Thoracic aorta (tissue), 2 donors: ENCODE measurements at places on chromosomes 6 and 20.
A peak's percentile ranks its signal among the peaks of the same experiment; 100 is the strongest.

GRCh38 chr6:53458105-53458866 lies 86.6 kb downstream of the GCLC start:
- no peaks in the 10 kb centered on the region for H3K27me3 ChIP-seq
- H3K4me1 ChIP-seq = peaks cover under 1% of the 10 kb centered on the region
- H3K36me3 ChIP-seq = no peaks in the 10 kb centered on the region
- H3K4me3 ChIP-seq = no peak overlapping the region
- no peak overlapping the region for H3K27ac ChIP-seq

DNA sequence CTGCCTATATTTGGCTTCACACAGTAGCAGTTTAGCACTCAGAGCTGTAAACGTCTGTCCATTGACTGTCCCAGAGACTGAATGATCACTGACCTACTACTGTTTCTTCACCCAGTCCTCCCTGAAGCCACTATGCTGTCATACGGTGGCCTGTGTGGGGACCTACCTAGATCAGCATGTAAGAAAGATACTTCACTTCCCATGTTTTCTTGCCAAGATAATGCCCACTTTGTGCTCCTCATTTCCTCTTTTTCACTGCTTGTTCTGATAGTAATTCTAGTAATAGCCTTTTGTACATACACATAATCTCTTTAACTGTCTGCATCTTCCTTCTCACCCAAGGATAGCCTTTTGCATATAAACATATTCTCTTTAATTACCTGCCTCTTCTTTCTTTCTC lies 109.9 kb upstream of the TIAM2 start:
- H3K4me3 ChIP-seq = no peak overlapping the region
- no peak overlapping the region for H3K27ac ChIP-seq
- no peak for DNase-seq
- peaks cover 5% of the 10 kb centered on the region for H3K4me1 ChIP-seq

- no peak for DNase-seq
- H3K27ac ChIP-seq = no peak overlapping the region
- no peaks in the 10 kb centered on the region for H3K36me3 ChIP-seq
- no peaks in the 10 kb centered on the region for H3K27me3 ChIP-seq
- H3K4me3 ChIP-seq = no peak overlapping the region
Observed at GRCh38 chr6:15309611-15310283, 63.9 kb downstream of the JARID2 start.

GRCh38 chr20:9363673-9364072 lies 150.7 kb upstream of the LAMP5 start:
- H3K27me3 ChIP-seq = no peaks in the 10 kb centered on the region
- peaks cover 37% of the 10 kb centered on the region for H3K4me1 ChIP-seq
- no peak overlapping the region for H3K4me3 ChIP-seq
- DNase-seq = no peak
- H3K27ac ChIP-seq = no peak overlapping the region

DNA sequence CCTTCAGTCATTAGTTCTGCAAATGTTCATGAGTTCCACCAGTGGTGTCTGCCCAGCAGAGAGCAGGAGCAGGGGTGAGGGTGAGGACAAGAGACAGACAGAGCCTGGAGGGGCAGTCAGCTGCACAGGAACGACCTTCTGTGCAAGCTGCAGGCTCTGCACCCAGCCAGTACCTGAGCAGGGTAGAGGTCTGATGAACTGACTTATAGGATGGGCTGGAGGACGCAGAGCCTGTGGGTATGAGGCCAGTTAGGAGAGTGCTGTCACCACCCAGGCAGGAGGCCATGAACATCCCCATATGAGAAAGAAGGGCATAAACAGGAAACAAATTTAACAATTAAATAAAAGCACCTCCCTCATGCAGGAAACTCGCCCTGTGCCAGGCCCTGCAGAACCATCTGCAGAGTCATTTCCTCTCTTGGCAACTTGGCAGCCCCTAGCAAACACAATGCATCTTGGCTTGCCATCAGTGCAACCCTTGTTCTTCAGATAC lies 17.9 kb downstream of the C6orf15 start:
- no peak overlapping the region for H3K27ac ChIP-seq
- no peaks in the 10 kb centered on the region for H3K27me3 ChIP-seq
- no peak overlapping the region for H3K4me3 ChIP-seq
- no peak for DNase-seq
- H3K36me3 ChIP-seq = no peaks in the 10 kb centered on the region

DNA sequence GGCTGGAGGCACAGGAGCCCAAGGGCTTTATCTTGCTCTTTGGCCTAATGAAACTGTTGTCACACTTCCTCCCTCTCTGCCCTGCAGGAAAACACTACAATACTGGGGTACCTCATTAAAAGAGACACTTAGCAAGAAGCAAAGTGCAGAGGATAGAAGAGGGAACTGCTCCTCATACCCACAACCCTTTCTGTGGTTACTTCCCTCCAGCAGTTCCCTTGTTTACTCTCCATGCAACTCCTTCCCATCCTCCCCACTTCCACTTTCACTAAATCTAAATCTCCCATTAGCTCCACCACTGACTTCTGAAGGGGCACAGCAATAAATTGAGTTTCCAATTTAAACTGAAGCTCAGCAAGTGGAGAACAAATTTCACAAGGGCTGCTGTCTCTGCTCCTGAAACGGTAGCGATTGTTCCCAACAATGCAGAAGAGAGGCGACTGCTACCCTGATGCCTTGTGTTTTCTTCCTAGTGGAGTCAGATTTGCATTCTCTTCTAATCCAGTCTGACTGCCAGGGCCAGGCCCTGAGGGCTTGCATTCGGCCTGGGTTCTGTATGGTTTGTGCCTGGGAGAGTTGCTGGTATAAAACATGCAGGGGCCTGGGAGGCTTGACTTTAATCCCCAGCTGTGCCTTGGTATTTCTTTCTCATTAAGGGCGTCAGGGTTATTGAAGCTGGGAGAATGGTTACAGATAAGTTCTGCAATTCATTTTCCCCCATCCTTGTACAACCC lies 454.7 kb downstream of the TFAP2B start:
- no peak for DNase-seq
- no peaks in the 10 kb centered on the region for H3K4me1 ChIP-seq
- H3K27ac ChIP-seq = no peak overlapping the region
- no peaks in the 10 kb centered on the region for H3K27me3 ChIP-seq

DNA sequence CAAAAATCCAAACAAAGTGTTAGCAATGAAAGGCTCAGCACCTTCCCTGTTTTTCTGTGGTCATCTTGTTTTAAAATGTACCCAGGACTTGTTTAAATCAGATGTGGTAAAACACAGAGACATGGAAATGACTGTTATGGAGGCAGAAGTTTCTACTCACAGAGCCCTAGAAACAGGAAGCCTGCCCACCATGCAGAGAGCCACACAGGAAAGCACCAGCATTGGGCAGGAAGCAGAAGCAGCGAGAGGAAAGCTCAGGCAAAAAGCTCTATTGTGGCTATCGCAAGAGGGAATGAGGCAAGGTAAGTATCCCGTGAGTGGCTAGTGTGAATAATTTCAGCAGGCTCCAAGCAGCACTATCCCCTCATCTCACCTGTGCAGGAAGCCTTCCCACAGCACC lies 42.8 kb downstream of the GPR6 start:
- DNase-seq = no peak
- H3K36me3 ChIP-seq = no peaks in the 10 kb centered on the region
- H3K4me3 ChIP-seq = no peak overlapping the region
- H3K27me3 ChIP-seq = no peaks in the 10 kb centered on the region
- H3K4me1 ChIP-seq = no peaks in the 10 kb centered on the region

GRCh38 chr6:11315743-11316437 lies 83.4 kb upstream of the NEDD9 start:
- H3K4me1 ChIP-seq = peaks cover 31% of the 10 kb centered on the region
- DNase-seq = no peak
- no peak overlapping the region for H3K4me3 ChIP-seq
- H3K27ac ChIP-seq = no peak overlapping the region
- H3K27me3 ChIP-seq = no peaks in the 10 kb centered on the region

- no peak for DNase-seq
- no peaks in the 10 kb centered on the region for H3K27me3 ChIP-seq
- H3K27ac ChIP-seq = peak overlapping the region; percentile 74
- H3K4me1 ChIP-seq = peaks cover 14% of the 10 kb centered on the region
- H3K36me3 ChIP-seq = no peaks in the 10 kb centered on the region
Observed at GRCh38 chr6:30759575-30760239, 15.4 kb upstream of the IER3 start.

DNA sequence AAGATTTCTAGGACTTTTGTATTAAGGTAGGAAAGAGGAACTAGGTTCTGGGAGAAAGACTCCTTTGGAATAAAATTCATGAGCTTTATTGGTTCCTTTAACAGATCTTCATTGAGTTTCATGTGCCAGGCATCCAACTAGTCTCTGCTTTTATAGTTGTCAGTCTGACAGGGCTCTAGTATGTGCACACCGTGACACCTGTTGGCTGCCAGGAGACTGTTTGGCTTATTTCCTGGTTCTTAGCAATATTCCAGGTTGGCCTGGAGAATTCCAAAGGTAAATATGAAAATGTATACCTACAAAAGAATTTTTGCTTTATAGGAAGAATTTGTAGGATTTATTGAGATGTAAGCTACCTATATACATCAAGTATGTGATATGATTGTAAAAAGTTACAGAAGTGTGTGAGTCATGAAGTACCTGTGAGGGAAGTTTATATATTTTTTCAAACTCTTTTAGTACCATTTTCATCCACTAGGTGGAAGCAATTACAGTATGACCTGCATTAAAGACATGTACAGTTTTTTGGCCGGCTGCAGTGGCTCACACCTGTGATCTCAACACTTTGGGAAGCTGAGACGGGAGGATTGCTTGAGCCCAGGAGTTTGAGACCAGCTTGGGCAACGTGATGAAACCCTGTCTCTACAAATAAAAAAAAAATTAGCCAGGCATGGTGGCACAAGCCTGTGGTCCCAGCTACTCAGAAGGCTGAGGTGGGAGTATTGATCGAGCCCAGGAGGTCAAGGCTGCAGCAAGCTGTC lies 35.2 kb downstream of the NDUFAF5 start:
- H3K36me3 ChIP-seq = peaks cover 17% of the 10 kb centered on the region
- no peaks in the 10 kb centered on the region for H3K27me3 ChIP-seq
- no peaks in the 10 kb centered on the region for H3K4me1 ChIP-seq
- H3K4me3 ChIP-seq = no peak overlapping the region
- no peak for DNase-seq

GRCh38 chr6:113879186-113880096 lies 22.3 kb downstream of the MARCKS start:
- no peak overlapping the region for H3K27ac ChIP-seq
- no peaks in the 10 kb centered on the region for H3K27me3 ChIP-seq
- DNase-seq = no peak
- H3K4me3 ChIP-seq = peak overlapping the region; percentile 5
- peaks cover 5% of the 10 kb centered on the region for H3K4me1 ChIP-seq

DNA sequence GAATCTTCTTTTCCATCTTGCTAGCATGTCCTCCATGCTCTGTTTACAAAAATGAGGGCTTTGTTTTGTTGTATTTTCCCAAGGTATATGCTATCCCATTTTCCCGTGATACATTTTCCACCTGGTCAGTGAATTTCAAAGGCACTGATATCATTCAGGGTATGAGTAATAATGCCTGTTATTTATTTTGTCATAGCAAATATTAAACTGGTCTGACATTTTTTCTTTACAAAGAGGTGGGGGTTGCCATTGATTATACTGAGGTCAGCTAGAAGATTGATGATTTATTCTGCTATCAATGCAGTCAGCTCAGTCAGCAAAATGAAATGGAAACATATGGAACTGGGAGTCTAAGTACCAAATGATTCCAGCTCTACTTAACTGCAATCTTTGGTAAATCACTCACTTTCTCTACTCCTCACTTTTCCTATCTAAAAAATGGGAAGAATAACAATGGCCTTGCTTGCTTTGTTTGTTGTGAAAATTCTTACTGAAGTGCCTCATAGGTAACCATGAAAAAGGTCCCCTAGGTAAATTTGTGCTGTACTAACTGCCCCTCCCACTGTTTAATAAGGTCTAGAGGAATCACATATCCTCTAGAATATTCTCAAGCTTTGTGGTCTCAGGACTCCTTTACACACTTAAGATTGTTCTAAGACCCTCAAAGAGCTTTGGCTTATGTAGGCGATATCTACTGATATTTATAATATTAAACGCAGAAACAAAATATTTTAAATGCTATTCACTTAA lies 64.0 kb downstream of the ARHGAP18 start:
- no peak overlapping the region for H3K4me3 ChIP-seq
- H3K36me3 ChIP-seq = no peaks in the 10 kb centered on the region
- H3K27ac ChIP-seq = no peak overlapping the region
- no peak for DNase-seq

- H3K27me3 ChIP-seq = no peaks in the 10 kb centered on the region
- H3K36me3 ChIP-seq = no peaks in the 10 kb centered on the region
- no peak overlapping the region for H3K4me3 ChIP-seq
- no peaks in the 10 kb centered on the region for H3K4me1 ChIP-seq
Observed at GRCh38 chr20:62089393-62089792, 23.7 kb upstream of the TAF4 start.

DNA sequence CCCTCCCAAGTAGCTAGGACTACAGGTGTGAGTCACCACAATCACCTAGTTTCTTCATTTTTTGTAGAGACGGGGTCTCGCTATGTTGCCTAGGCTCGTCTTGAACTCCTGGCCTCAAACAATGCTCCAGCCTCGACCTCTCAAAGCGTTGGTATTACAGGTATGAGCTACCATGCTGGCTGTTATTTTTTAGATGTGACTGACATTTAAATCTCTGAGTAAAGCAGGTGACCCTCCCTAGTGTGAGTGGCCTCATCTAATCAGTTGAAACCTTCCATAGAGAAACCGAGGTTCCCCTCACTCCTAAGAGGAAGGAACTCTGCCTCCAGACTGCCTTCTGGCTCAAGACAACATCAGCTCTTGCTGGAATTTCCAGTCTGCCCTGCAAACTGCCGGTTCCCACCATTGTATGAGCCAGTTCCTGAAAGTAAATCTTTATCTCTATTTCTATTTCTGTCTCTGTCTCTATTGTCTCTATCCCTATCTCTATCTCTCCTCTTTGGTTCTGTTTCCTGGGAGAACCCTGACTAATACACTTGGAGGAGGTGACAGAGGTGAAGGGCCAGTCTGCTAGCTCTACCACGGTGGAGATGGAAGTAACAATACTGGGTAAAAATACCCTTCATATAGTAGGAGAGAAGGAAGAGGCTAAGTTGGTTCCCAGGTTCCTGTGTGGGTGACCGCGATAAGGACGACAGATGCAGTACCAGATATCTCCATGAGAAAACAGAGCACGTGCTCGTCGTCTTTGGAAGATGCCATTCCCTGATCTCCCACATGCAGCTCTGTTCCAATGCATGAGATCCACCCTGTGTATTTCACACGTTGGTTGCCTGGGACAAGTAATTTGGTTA lies 81.0 kb downstream of the MYB start:
- no peaks in the 10 kb centered on the region for H3K36me3 ChIP-seq
- no peak overlapping the region for H3K4me3 ChIP-seq
- no peaks in the 10 kb centered on the region for H3K27me3 ChIP-seq
- DNase-seq = no peak
- H3K27ac ChIP-seq = no peak overlapping the region
- H3K4me1 ChIP-seq = no peaks in the 10 kb centered on the region

- no peak for DNase-seq
- no peaks in the 10 kb centered on the region for H3K27me3 ChIP-seq
- no peaks in the 10 kb centered on the region for H3K36me3 ChIP-seq
- no peaks in the 10 kb centered on the region for H3K4me1 ChIP-seq
Observed at GRCh38 chr6:147078602-147079001, 125.6 kb upstream of the STXBP5 start.

DNA sequence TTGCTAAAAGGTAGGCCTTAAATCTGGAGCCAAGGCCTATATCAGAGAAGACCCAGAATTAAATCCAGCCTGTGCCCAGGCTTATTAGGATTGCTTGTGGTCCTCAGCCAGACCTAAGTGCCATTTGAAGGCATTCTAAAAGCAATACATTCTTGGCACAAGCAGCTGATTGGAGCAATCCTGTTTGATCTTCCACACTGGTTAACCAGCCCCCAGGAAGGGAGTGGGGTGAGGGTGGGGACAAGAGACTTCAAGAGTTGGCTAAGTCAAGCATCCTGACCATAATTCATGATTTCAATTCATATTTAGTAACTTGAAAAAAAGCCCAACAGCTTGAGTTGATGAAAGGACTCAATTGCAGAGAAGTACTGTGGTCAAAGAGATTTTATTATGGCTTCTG lies 128.9 kb downstream of the KIF13A start:
- no peaks in the 10 kb centered on the region for H3K27me3 ChIP-seq
- no peak for DNase-seq
- peaks cover 8% of the 10 kb centered on the region for H3K4me1 ChIP-seq
- no peaks in the 10 kb centered on the region for H3K36me3 ChIP-seq
